Activated T-helper 17 cell treated with anti-CD3 and anti-CD28 coated beads, Interleukin-2, amount 50 U/mL, for 72 hours (primary cell): ENCODE measurements at places on chromosomes 6 and 20.

DNA sequence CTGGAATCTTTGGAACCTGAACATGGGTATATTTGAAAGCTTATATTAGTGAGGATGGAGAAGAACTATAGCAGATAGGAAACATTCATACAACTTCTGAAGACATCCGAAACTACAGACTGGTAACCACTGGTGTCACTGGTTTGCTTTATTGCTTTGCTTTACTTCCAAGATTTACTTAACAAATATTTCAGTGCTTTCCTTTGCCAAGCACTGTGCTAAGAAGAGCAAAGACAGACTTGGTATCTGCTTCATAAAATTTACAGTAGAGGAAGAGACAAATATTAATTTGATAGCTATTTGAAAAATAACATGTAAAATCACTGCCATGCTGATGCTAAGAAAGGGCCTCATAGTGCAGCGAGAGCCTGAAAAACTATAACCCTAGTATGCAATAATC lies 1.8 kb downstream of the TPD52L1 start:
- ATAC-seq: no peak

- ATAC-seq: no peak
Observed at GRCh38 chr6:21874372-21874771, 280.8 kb downstream of the SOX4 start.

GRCh38 chr20:46021361-46022359 lies 7.4 kb upstream of the SLC12A5 start:
- ATAC-seq: peak; percentile 55

DNA sequence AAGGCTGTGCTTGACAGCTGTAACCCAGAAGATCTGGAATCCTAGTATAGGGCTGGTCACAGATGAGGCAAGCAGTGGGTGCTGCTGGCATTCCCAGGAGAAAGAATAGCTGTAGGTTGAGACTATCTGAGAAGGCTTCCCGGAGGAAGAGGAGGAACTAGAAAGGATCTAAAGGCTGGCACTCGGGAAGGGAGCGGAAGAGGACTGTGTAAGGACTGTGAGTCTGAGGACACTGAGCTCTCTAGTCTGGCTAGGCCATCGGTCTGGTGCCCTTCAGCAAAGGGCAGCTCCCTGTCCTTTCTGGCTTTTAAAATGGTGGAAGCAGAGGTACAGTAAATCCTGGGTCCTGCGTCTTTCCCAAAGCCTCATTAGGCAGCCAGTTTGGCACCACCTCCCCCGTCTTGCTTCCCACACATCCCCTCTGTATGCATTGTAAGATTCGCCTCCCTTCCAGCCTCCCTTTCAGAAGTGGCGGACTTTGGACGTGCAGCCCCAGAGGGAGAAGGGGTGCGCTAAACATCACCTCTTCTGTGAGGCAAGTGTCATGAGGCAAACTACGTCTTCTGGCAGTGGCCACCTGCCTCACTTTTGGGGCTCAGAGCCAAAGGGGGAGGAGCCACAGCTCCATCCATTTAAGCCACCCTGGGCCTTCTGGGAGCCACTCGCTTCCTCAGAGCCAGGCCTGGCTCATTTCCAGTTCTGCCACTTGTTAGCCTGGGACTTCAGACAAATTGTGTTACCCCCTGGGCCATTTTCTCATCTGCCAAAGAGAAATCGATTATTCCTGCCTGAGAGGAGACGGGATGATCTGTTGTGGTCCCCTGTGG lies 8.6 kb downstream of the SNPH start:
- ATAC-seq: no peak

GRCh38 chr6:129493354-129493902 lies 216.5 kb downstream of the ARHGAP18 start:
- ATAC-seq: no peak
